Naive B cell (primary cell): ENCODE measurements at places on chromosomes 7 and 10.

DNA sequence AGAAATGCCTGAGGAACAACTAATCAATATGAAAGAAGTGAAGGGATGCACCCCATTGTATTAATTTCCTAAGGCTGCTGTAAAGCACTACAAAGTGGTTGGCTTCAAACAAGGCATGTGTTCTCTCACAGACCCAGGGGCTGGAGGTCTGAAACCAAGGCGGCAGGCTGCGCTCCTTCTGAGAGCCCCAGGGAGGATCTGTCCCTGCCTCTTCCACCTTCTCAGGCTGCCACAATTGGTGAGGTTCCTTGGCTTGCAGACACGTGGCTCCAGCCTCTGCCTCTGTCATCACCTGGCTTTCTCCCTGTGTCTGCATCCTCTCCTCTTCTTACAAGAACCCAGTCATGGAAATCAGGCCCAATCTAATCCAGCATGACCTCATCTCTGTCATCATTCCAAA lies 110.1 kb downstream of the TNS3 start:
- DNase-seq, result no peak

DNA sequence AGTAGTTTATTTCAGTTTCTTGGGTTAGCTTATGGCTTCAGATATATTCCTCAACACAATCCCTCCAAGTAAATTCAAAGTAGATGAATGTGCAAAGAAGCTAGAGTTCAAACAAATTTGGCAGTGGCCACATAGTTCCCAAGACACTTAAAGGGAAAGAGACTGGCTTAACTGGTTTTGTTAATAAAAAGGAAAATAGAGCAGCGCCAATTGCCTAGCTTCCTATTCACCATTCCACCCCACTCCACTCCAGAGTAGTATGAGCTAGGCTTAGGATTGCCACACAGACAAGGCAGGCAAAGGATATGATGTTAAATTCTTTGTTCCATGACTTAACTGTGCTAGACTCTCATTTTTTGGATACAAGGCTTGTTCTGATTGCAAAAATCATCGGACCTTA lies 2.0 kb downstream of the XRCC2 start:
- DNase-seq, result no peak

GRCh38 chr10:118918587-118918986 lies 110.9 kb upstream of the NANOS1 start:
- no peak for DNase-seq

DNA sequence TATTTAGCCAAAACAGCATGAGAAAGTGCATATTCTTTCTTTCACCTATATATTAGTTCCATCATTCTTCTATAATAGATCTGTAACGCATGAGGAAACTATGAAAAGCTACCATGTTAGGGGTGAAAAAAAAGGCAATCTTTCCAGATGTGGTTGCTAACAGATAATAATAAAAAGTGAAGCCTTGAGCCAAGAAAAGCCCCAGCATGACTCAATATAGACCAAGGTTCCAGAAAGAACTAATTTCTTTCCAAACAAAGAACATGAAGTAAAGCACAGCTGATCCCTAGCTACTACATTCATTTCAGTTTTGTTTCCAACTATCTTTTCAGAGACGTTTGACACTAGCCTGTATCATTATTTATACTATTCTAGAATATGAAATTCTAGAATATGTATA lies 16.4 kb downstream of the ARL4A start:
- DNase-seq, result no peak

DNA sequence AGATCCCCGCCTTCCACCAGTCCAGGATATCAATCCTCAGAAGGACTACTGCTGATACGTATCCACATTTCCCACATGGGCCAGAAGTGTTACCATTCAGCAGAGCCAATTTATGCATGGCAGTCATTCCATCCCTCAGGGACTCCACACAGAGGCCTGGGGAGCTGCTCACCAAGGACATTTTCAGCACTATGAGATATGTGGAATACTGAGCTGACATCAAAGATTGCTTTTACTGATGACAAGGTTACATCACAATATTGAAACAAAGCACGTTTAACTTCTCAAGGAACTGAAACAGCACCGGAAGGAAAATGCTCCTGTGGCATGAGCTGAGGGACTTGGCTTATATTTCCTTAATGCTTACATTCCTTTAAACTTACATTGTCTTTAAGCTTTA lies 335.1 kb downstream of the BMPER start:
- DNase-seq, result no peak
